ENCODE measurements at places on chromosomes 2 and 18.

- DNase-seq: no peak
Measured at GRCh38 chr2:157359628-157360027, 34.0 kb upstream of the ERMN start.

DNA sequence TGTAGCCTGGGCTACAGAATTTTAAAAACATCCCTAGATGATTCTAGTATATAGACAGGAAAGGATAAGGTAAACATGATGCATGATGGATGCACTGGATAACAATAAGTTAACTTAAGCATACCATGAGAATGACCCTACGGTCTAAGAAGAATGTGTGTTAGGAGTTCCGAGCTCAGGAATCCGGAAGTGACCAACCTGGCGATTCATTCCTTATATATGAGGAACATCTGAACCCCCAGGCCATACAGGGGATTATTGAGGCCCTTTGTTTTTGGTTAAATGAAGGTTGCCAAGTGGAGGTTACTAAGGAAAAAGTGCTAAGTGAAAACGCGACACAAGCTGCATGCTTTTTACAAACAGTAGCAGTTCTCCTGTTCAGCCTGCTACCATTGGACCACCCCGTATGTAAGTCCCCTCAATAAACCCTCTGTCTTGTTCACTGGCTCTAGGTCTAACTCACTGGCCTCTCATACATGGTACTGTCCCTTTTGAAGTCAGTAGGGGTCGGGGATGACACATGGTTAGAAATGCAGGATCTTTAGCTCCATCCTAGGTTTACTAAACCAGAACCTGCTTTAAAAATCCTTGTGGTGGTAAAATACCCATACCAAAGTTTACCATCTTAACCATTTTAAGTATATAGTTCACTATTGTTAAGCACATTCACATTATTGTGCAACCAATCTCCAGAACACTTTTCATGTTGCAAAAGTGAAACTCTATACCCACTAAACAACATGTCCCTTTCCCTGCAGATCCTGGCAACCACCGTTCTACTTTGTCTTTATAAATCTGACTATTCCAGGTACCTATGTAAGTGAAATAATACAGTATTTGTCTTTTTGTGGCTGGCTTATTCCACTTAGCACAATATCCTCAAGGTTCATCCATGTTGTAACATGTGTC, 111.0 kb upstream of the MAP4K3 start:
- no peak for DNase-seq

DNA sequence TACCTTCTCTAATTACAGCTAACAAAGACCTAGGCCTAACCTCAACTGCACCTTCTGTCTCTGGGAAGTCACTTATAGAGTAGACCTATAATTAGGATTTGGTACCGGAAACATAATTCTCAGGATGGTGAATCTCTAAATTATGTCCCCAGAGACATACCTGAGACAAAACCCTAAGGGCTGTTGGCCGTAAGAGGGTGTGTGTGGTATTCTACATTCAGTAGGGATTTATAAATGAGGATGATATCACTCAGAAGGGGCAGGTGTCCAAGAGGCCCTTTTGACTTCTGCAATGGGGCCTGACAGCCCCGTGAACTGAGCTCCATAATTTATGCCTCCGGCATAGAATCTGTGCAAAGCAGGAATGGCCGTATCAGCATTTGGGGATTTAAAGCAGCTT, 13.5 kb upstream of the DARS1 start:
- DNase-seq: no peak

DNA sequence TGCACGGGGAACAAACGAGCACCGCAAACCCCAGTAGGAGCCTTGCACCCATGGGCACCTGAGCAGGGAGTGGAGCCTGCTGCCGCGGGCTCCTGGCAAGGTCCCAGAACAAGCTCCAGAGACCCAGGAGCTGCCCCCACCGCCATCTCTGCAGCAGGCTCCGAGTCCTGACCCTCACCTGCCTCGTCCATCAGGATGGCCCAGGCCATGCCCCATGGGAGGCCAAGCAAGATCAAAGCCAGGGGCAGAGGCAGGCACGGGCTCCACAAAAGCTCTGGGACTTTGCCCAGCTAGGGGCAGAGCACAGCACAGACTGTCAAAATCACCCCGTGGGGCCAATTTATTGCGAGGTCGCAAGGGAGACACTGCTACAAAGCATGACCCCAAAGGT, 43.6 kb downstream of the GPC1 start:
- no peak for DNase-seq

- DNase-seq: no peak
Measured at GRCh38 chr18:11651899-11652298, 37.2 kb upstream of the GNAL start.

GRCh38 chr2:151634736-151635467, 99.4 kb downstream of the NEB start:
- no peak for DNase-seq

DNA sequence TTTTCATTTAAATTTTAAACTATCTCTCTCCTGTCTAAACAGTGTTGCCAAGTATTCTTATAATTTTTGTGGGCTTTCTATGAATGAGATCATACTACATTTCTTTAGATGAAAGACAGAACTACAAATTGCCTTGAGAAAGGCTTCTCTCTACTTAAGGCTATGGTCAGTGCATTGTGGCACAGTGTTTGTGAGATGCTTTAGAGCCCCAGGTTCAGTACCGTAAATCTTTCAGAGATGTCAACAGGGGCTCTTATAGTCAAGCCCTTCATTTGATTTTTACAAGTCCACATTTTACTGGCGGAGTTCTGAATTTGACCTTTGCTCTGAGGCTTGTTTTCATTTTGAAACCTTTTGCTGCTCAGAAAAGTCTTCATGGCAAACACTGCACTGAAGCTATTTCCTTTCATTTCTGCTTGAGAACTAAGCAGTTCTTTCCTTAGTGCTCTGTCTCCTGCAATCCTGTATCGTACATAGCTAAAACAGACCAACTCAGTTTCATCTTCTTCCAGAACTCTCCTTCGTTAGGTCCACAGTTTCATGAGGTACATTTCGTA, 175.2 kb downstream of the NYAP2 start:
- DNase-seq: no peak
